Stimulated activated naive CD4-positive, alpha-beta T cell treated with Interleukin-2 at 50 U/mL for 16 hours (primary cell): ENCODE measurements at places on chromosomes 3 and 15.

DNA sequence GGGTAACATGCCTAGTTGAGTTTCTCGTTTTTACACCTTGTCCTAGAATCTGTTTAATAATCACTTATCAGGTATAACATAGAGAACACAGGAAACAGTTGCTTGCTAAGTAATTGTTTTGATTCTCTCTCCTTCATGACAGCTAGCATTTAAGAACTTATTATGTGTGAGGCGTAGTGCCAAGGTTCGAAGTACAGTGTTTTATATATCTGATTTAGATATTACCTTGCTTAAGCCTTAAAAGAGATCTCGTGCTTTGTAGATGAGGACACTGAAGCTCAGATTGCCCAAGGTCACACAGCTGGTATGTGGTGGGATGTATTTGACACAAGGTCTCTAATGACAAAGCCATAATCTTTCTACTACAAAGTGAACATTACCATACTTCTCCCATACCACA lies 29.0 kb upstream of the IFT57 start:
- no peak for DNase-seq

DNA sequence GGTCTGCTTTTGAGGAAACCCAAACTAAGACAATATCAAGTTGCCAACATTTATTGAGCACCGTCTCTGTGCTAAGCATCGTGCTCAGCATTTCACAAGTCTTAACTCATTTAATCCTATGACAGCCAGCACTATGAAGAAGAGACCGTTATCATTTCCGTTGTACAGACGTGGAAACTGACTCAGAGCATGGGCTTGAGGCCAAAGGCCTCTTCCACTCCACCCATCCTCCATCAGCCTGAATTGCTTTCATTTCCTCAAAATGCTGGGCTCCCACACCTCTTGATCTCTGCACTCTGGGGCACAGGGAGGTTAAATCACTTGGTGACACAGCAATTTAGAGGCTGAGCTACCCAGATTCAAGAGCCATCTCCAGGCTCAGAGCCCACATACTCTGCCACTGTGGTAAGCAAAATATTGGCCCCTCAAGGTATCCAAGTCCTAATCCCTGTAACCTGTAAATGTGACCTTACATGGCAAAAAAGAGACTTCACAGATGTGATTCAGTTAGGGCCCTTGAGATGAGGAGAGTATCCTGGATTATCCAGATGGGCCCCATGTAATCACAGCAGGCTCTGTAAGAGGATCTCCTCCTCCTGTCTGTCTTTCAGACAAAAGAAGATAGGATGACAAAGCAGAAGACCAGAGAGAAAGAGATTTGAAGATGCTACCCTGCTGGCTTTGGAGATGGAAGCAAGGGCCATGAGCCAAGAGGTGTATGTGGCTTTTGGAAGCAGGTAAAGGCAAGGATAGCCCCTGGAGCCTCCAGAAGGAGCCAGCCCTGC lies 24.3 kb upstream of the FLNB start:
- DNase-seq = peak; percentile 31

- DNase-seq = no peak
These were observed 96.5 kb upstream of the PHLDB2 start for GRCh38 chr3:111762537-111762936.

GRCh38 chr3:42655331-42655888 lies 1.9 kb downstream of the ZBTB47 start:
- no peak for DNase-seq

GRCh38 chr15:31448635-31448979 lies 122.0 kb downstream of the KLF13 start:
- no peak for DNase-seq

- DNase-seq = no peak
These were observed 1354.7 kb upstream of the EPHA6 start for GRCh38 chr3:95459706-95460105.

DNA sequence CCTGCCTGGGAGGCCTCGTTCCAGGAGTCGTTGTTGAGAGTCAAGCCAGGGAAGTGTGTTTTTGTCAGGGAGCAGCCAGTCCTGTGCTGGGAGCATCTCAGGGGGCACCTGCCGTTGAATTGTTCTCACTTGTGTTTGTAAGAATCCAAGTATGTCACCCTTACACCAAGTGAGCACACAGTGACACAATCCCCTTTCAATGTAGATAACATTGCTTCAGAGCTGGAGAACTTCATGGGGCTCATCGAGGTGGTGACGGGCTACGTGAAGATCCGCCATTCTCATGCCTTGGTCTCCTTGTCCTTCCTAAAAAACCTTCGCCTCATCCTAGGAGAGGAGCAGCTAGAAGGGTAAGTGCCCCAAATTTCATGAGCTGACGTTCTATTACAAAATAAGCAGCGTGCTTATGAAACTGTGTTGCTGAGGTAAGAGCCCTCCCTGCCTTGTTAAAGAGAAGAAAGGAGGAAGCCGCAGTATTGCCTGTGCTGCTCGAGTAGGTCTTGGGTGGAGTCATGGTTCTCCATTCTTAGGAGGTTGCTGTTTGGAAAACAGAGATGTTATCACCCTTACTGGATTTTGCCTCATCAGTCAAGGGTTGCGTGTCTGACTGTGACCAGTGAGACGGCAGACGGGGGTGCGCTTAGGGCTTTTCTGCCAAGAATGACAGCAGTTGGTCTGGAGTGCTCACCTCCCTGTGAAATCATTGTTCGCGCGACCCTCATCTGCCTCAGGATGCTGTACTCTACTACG lies 108.1 kb downstream of the PGPEP1L start:
- no peak for DNase-seq

DNA sequence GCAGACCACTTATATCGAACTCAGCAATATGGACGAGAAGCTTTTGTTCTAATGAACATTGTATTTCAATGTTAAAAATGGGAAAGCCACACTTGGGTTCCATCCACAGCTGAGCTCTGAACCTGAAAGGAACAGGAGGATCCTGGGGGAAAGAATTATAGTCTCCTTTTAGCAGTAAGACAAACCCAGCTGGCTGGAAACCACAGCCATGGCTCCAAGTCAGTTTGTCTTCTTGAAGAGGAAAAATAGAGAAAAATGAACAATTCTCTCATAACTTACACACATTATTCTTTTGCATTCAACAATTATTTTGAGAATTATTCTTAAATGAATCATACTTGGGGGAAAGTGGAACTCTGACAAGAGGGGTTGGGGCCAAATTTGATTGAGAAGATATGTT lies 149.2 kb upstream of the VEPH1 start:
- no peak for DNase-seq

- DNase-seq = no peak
These were observed 628.9 kb downstream of the FHIT start for GRCh38 chr3:60622349-60622748.

GRCh38 chr15:97517737-97518136 lies 442.8 kb upstream of the ARRDC4 start:
- DNase-seq = no peak

GRCh38 chr3:8743911-8744310 lies 10.3 kb downstream of the CAV3 start:
- DNase-seq = no peak

- DNase-seq = no peak
These were observed 23.2 kb downstream of the SEMA5B start for GRCh38 chr3:123004201-123004918.

- DNase-seq = no peak
These were observed 65.0 kb downstream of the CEMIP start for GRCh38 chr15:80844011-80844732.

DNA sequence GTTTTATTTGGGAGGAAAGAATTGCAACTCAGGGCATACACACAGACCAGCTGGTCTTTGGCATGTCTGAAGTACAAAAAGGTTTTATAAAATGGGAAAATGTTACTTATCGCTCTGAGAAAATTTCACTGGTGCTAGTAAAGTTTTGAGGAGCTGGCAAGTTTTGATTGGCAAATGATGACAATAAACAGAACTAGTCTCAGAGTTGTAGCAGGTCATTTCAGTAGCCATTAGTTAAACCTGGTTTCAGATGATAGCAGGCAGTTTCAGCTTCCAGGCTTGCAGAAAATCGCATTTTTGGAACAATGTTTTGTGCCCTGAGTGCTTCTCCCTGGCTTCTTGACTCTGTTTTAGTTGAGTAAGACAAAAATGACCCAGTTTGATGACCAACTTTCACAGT lies 10.7 kb downstream of the B2M start:
- no peak for DNase-seq

DNA sequence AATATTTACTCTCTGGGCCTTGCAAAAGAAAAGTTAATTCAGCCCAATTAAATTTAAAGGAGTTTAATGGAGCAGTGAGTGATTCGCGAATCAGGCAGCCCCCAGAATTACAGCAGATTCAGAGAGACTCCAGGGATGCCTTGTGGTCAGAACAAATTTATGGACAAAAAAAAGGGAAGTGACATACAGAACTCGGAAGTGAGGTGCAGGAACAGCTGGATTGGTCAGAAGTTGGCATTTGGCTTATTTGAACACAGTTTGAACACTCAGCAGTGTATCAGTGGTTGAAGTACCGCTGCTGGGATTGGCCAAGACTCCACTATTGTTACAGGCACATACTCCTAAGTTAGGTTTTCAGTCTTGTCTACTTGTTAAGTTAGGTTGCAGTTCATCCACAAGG lies 145.0 kb upstream of the GAP43 start:
- no peak for DNase-seq

GRCh38 chr3:118817748-118818165 lies 216.9 kb downstream of the IGSF11 start:
- no peak for DNase-seq

GRCh38 chr3:10523561-10523960 lies 18.2 kb upstream of the ATP2B2 start:
- DNase-seq = no peak
